ENCODE measurements at places on chromosomes 2 and 18.

- peaks cover 5% of the 10 kb centered on the region for H3K27me3 ChIP-seq
- no peaks in the 10 kb centered on the region for H3K4me1 ChIP-seq
- no peaks in the 10 kb centered on the region for H3K36me3 ChIP-seq
- no peak overlapping the region for H3K27ac ChIP-seq
- DNase-seq, result no peak
- no peak overlapping the region for H3K4me3 ChIP-seq
Measured at GRCh38 chr2:68404893-68405799, 40.1 kb downstream of the PLEK start.

- no peak overlapping the region for H3K27ac ChIP-seq
- DNase-seq, result no peak
- no peaks in the 10 kb centered on the region for H3K4me1 ChIP-seq
- peaks cover 89% of the 10 kb centered on the region for H3K27me3 ChIP-seq
- H3K36me3 ChIP-seq, result no peaks in the 10 kb centered on the region
Measured at GRCh38 chr2:118813111-118813510, 34.3 kb downstream of the EN1 start.

- peak overlapping the region; percentile 73 for H3K4me3 ChIP-seq
- H3K27me3 ChIP-seq, result no peaks in the 10 kb centered on the region
- H3K36me3 ChIP-seq, result no peaks in the 10 kb centered on the region
- peaks cover 11% of the 10 kb centered on the region for H3K4me1 ChIP-seq
- no peak for DNase-seq
Measured at GRCh38 chr2:68251855-68252399, 405 bp downstream of the PPP3R1 start.

DNA sequence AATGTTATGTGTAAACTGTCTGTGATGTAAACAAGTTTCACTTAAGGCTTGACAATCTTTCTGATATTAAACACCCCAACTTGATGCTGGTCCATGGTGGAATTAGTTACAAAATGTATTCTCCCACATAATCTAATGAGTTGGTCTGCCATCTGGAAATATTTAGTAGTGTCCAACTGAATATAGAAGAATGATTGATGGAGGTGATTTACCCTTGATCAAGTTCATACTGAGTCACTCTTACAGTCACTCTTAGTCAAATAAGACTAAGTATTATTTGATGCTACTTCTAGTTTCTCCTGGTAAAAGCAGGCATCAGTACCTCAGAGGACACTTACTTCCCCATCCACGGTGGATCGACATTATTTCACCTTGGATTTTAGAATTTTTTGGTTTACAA lies 198.1 kb downstream of the SATB2 start:
- no peaks in the 10 kb centered on the region for H3K36me3 ChIP-seq
- DNase-seq, result no peak
- no peak overlapping the region for H3K4me3 ChIP-seq
- H3K4me1 ChIP-seq, result no peaks in the 10 kb centered on the region
- no peaks in the 10 kb centered on the region for H3K27me3 ChIP-seq

DNA sequence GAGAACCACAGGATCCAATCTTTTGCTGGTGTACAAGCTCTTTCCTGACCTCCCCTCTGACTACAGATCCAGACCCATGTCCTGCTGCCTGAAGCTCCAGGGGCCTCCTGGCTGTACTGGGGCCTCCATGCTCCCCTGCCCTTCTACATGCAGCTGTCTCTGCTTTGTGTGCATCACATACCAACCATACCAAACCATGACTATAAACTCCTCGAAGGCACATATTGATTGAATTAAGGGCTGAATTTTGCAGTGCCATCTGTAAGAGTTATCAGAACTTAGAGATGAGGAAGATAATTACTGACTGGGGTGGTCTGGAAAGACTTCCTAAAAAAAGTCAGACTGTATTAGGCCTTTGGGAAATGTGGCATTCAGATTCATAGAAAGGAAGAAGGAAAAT lies 139.9 kb upstream of the CXCR4 start:
- H3K4me1 ChIP-seq, result no peaks in the 10 kb centered on the region
- no peaks in the 10 kb centered on the region for H3K27me3 ChIP-seq
- H3K27ac ChIP-seq, result no peak overlapping the region
- no peak overlapping the region for H3K4me3 ChIP-seq
- no peak for DNase-seq
- H3K36me3 ChIP-seq, result no peaks in the 10 kb centered on the region

GRCh38 chr2:33363325-33364298 lies 112.8 kb upstream of the RASGRP3 start:
- no peaks in the 10 kb centered on the region for H3K27me3 ChIP-seq
- no peaks in the 10 kb centered on the region for H3K36me3 ChIP-seq
- H3K4me3 ChIP-seq, result no peak overlapping the region

All from large intestine (tissue), 12 donors.